Activated CD4-positive, alpha-beta T cell treated with anti-CD3 and anti-CD28 coated beads for 48 hours (primary cell): ENCODE measurements at places on chromosomes 2 and 18.

GRCh38 chr2:30276455-30276911, 45.1 kb downstream of the LBH start:
- peak; percentile 55 for DNase-seq

DNA sequence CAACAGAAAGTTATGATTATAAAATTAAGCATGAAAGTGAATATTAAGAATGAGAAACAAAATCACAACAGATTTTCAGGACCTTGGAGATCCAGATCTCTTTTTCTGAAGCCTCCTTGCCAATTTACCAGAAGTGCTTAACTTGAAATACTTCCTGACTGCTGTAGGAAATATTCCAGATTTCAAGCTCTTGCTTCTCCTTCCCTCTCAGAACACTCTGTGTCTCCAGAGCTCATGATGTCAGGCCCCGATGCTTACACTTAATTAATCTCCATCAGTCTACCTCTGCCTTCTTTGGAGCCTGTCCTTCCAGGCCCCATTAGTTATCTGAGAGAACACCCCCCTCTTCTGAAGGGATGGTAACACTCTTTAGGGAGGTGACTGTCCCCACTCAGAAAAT, 20.7 kb upstream of the NT5C1B start:
- no peak for DNase-seq

DNA sequence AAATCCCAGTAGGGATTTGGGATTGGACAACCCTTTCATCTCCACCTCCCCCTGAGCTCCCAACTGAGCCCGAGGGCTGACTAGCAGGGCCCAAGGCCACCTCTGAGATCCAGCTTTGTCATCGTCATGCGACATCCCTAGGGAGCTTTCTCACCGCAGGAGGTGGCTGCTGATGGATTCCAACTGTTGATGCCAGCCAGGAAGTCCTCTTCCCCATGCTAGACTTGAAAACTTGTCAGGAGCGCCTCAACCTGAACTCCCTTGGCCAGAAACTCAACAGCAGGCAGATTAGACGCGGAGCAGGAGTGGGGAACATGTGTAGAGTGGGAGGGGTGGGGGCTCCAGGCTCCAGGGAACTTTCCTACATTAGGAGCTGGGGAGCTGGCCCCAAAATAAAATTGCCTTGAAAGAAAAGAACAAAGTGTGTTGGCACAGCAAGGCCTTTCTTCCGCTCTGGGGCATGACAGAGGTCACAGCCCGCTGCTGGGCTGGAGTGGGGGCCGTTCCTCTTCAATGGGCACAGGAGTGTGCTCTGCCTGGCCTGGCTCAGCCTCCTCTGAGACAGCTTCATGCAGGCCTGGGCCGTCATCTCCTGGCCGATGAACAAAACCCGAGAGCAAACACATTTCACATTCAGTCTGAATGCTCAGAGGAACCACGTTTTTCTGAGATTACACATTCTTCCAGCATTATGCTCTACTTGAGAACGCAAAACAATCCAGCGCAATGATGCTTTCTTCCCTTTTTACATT, 34.5 kb downstream of the EMILIN2 start:
- DNase-seq: no peak

DNA sequence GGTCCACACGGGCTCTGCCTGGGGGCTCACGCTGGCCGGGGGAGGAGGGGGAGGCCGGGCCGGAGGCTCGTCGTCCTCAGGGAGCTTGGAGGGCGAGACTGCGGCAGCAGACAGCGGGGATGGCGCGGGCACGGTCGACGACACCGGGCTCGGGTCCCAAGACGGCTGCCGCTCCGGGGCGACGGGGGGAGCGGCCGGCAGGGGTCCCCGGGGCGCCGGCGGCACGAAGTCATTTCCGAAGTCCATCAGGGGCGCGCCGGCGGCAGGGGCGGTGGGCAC, 491 bp downstream of the RTN4 start:
- DNase-seq: no peak

DNA sequence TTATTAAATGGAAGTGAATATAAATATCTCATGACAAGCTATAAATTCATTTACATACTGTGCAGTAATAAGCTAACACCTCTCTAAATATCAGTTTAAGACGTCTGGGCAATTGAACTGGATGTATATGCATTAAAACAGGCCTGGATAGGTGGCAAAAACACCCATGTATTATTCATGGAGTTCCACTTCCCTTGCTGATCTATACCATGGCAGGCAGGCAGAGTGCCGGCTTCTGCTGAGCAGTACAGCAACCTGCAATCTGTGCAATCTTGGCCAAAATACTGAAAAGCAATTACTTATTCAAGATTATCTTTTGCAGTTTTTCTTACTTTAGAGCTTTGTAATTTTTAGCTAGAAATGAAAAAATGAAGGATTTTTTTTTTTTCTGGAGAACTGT, 112.1 kb upstream of the PIEZO2 start:
- no peak for DNase-seq
